Mesenchymal stem cell (in vitro differentiated cells and primary cell): ENCODE measurements at places on chromosomes 13 and 19.

DNA sequence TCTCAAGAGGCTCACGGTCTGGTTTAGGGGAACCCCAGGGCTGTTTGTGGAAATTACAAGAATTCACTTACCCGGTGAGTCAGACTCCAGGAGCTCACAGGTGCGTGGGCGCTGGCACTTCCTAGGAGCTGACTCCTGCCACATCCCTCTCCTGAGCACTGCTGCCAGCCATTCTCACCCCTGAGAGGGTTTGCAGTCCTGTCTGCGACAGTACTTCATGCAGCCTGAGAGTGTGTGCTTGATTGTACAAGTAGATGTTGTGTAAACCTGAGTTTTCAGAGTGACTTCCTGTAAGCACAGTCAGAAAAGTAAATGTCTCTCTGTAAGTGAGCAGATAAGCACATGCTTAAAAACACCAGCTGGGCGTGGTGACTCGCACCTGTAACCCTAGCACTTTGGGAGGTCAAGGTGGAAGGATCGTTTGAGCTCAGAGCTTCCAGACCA is 8.1 kb downstream of the MRPL4 start:
- no peak for DNase-seq

- DNase-seq, result no peak
Measured at GRCh38 chr13:44373601-44374347, at the start of gene SERP2. TSS of gene SERP2 (plus strand) at chr13:44373824. CDS start at chr13:44374026, 202 bp downstream.

DNA sequence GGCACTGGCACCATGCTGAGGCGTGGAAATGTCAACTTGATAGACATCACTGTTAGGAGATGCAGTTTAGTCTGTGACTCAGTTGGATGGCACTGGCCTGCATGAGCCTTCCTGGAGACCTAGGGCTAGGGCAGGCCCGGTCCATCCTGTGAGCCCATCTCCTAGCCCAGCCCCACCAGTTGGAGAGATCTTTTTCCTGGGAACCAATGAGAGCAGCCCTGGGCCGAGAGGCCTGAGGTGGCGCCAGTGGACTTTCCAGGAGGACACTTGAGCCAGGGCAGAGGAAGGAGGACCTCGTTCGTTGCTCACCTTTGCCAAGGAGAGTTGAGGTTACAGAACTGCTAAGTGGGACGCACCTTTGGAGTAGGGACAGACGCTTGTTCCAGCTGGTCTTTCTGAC is 100.5 kb upstream of the TEX29 start:
- DNase-seq, result no peak

DNA sequence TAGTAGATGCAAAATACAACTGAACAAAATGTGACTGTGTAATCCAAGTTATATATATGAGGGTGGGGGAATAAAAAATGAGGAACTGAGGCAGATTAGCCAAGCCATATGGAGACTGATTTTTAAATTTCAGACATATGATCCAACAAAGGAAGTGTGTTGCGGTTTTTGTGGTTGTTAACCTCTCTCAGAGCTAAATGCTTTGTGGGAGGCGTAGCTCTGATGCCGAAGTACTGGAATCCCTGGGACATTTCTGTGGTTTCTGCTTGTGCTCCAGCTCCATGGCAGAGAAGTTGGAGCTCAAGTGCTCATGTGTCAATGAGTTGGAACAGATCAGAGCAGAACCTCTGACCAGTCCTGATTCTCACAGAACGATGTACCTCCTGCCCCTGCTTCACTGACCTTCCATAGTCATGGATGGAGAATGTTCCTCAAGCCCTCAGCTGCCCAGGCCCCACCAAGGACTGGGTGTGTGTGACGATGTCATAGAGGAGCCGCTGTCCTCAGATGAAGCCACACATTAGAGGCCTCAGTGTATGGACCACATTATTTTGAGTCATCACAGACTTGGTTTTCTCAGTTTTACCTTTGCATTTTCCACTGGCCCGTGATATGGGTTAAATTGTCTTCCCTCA is 107.6 kb downstream of the SOX1 start:
- no peak for DNase-seq

GRCh38 chr19:39745643-39746042 is 7.8 kb upstream of the CLC start:
- DNase-seq, result no peak

- DNase-seq, result peak; percentile 91
Measured at GRCh38 chr19:342801-343421, 1.7 kb downstream of the MIER2 start.

GRCh38 chr19:37936166-37936565 is 29.2 kb downstream of the SIPA1L3 start:
- no peak for DNase-seq

- DNase-seq, result peak; percentile 99
Measured at GRCh38 chr19:11089254-11090013, at the start of gene LDLR. TSS of gene LDLR (plus strand) at chr19:11089463. CDS start at chr19:11089549, 86 bp downstream.

- peak; percentile 64 for DNase-seq
Measured at GRCh38 chr19:45376045-45376724, 5.8 kb upstream of the ERCC2 start.

GRCh38 chr19:47897861-47898260 is 11.7 kb upstream of the SULT2A1 start:
- DNase-seq, result no peak
